Vagina (tissue), 2 donors: ENCODE measurements at places on chromosomes 7 and 10. TPM values are rescaled to one million over a fixed set of nuclear protein-coding genes. Genes with fewer than 3 reads are reported as not detected.

DNA sequence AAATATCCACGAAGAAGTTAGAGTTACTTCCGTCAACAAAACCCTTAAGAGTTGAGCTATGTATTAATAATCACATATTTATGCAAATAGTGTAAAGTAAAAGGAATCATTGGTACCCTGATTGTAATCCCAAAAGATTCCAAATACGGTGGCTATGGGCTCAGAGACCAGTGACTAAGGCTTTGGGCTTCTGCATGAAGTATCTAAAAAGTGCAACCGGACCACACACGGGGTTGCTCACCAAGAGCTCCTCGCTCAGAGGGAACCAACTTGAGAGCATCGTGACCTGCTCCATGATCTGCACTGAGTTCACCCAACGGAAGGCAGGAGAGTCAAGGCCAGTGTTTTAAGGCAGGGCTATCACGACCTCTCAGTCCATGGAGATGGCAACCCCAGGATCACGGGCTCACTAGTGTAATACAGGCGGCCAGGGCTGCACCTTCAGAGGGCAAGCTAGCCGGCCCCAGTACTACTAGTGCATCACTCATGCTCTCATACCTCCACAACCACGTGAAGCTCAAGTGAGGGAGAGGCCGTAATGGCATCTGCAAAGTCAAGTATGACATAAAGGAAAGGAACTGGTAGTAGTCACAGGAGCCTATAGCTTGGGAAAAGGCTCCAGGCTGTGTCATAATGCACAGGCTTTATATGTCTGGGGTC is 77.1 kb upstream of the CAMK2B start:
- DNase-seq: peak; percentile 81

DNA sequence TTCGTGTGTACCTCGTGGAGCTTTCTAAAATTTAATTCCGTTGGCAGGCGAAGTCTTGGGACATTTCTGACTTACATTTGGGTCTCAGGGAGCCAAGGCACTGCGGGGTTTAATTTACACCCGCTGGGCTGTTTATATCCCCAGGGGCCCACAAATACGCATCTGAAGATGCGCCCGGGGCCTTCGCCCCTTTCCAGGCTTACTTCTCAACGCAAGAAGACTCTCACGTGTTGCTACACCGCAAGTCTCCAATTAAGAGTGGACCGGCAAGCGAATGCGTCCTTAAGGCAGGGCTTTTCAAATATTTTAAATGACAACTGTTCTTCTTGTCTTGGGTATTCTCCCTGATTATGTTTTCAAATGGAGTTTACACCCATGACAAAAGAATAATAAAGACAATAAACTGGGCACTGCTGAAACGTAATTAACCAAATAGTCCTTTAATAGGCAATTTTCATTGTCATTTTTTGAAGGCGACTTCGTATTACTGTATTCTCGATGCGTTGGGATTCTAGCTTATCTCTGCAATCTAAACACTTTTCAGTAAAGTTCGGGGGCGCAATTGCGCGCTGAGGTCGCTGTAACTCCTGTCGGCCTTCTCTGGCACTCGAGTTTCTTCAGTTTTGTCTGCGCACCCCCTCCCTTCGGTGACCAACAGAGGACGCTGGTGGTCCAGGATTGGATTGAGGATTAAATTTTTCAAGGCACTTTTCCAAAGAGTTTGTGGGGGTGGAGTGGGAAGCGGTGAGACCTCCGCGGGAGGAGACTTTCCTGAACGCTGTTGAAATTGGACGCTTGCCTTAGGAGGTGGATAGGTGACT is 837 bp upstream of the IGFBP3 start:
- no peak for DNase-seq

GRCh38 chr7:141290973-141291372 is 217.1 kb downstream of the TMEM178B start:
- DNase-seq: no peak

GRCh38 chr10:102523250-102524029 is 19.7 kb downstream of the SUFU start:
- DNase-seq: no peak

GRCh38 chr7:70607281-70607680 is 524.7 kb upstream of the GALNT17 start:
- DNase-seq: no peak

- DNase-seq: no peak
Observed at GRCh38 chr10:18377898-18378297, 237.7 kb downstream of the CACNB2 start.

- no peak for DNase-seq
Observed at GRCh38 chr10:58400609-58401008, 15.4 kb downstream of the TFAM start.

DNA sequence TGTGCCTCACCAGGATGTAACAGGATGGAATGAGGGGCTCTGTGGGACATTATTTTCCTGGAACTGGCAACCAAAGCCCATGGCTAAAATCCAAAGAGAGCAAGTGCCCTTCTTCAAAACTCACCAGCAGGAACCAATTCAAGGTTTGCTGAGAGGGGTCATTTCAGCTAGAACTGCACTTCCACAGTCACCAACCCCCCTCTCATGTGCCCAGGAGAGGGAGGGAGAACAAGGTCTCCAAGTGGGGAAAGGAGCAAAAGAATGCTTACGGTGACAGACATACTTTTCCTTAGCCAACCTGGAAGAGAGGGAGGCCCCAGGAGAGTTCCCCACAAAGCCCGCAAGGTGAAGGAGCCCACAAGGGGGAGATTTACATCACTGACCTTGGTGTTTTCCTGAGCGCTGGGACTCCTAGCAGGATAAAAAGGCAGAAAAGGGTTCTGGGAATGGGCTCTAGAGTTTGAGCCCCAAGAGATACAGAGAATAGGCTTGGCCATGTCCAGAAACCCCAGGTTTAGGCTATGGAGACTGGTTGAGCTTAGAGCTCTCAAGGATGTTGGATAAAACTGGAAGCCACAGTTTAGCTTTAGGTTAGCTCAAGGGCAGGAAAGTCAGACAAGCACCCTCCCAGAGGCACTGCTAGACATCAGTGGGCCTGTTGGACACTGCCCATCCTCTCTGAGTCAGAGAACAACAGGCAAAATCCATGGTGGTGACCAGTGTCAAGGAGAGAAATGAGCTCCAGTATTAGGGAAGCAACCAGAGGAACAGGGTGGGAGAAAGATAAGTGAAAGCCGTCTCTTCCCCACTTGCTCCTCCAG is 63.9 kb upstream of the GHITM start:
- no peak for DNase-seq

The MMD2 gene
- not detected for total RNA-seq

The LGI1 gene
- 0.74 TPM for total RNA-seq

The CPED1 gene
- total RNA-seq: 27.3 TPM

The HTR5A gene
- total RNA-seq: not detected
